ENCODE measurements at places on chromosomes 5 and 9. TPM values are rescaled to one million over a fixed set of nuclear protein-coding genes. Genes with fewer than 3 reads are reported as not detected.

- H3K4me3 ChIP-seq: no peak overlapping the region
- H3K27me3 ChIP-seq: no peaks in the 10 kb centered on the region
- no peak overlapping the region for H3K27ac ChIP-seq
- no peaks in the 10 kb centered on the region for H3K36me3 ChIP-seq
- DNase-seq: no peak
- no peaks in the 10 kb centered on the region for H3K4me1 ChIP-seq
These were observed 414.5 kb downstream of the MAN2A1 start for GRCh38 chr5:110104060-110104725.

DNA sequence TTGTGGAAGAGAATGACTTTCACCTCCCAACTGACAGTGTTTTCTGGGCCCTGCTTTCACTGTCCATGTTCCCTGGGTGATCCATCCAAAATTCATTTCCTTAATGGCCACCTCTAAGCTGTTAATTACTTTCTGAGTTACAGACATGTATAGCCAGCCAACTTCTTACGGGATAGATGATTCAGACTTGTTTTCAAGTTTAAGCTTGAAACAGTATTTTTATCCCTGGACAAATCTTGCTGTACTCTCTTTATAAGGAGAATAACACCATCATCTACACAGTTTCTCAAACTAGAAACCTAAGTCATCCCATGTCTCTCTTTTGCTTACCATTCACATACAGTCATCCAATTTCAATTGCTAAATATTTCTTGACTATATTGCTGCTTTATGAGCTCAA lies 6.9 kb downstream of the FAM174A start:
- H3K4me1 ChIP-seq: peaks cover 8% of the 10 kb centered on the region
- H3K36me3 ChIP-seq: no peaks in the 10 kb centered on the region
- H3K4me3 ChIP-seq: no peak overlapping the region
- no peak for DNase-seq
- H3K27ac ChIP-seq: no peak overlapping the region

- no peaks in the 10 kb centered on the region for H3K36me3 ChIP-seq
- H3K27ac ChIP-seq: no peak overlapping the region
- no peak overlapping the region for H3K4me3 ChIP-seq
- no peaks in the 10 kb centered on the region for H3K4me1 ChIP-seq
These were observed 1352.6 kb upstream of the NUDT12 start for GRCh38 chr5:104915226-104915625.

- H3K27me3 ChIP-seq: no peaks in the 10 kb centered on the region
- H3K27ac ChIP-seq: no peak overlapping the region
- no peak overlapping the region for H3K4me3 ChIP-seq
- H3K36me3 ChIP-seq: no peaks in the 10 kb centered on the region
- H3K4me1 ChIP-seq: no peaks in the 10 kb centered on the region
These were observed 30.8 kb downstream of the SLC6A3 start for GRCh38 chr5:1414311-1415058.

The RNF183 gene
- total RNA-seq: not detected

Measured in CD4-positive, CD25-positive, alpha-beta regulatory T cell (primary cell).